ENCODE measurements at places on chromosomes 4 and X. TPM values are rescaled to one million over a fixed set of nuclear protein-coding genes. Genes with fewer than 3 reads are reported as not detected.

DNA sequence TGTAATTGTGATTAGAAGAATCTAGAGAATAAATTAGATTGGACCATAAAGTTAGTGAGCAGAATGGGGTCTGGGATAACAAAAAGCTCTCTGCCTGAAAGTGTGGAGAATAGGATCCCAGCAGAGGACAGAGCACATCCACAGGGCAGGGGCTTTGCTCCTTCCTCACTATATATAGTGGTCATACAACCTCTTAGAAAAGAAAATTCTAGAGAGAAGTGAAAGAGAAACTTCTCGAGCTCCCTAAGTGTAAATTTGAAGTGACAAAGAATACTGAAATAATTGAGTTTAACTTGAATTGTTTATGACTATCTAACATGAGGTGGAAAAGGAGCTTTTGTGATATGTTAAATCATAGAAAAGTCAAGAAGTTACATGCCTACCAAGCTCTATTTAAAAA lies 14.9 kb downstream of the ADAM29 start:
- no peak overlapping the region for H3K4me3 ChIP-seq
- no peaks in the 10 kb centered on the region for H3K4me1 ChIP-seq
- H3K27me3 ChIP-seq, result no peaks in the 10 kb centered on the region
- DNase-seq, result no peak

DNA sequence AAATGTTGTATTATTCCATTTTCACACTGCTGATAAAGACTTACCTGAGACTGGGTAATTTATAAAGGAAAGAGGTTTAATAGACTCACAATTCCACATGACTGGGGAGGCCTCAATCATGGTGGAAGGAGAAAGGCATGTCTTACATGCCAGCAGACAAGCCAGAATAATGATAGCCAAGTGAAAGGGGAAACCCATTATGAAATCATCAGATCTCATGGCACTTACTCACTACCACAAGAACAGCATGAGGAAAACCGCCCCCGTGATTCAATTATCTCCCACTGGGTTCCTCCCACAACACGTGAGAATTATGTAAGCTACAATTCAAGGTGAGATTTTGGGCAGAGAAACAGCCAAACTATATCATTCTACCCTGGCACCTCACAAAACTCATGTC lies 2535.1 kb downstream of the ARAP2 start:
- no peaks in the 10 kb centered on the region for H3K36me3 ChIP-seq
- DNase-seq, result no peak
- H3K4me1 ChIP-seq, result no peaks in the 10 kb centered on the region
- H3K4me3 ChIP-seq, result no peak overlapping the region
- H3K27me3 ChIP-seq, result no peaks in the 10 kb centered on the region

DNA sequence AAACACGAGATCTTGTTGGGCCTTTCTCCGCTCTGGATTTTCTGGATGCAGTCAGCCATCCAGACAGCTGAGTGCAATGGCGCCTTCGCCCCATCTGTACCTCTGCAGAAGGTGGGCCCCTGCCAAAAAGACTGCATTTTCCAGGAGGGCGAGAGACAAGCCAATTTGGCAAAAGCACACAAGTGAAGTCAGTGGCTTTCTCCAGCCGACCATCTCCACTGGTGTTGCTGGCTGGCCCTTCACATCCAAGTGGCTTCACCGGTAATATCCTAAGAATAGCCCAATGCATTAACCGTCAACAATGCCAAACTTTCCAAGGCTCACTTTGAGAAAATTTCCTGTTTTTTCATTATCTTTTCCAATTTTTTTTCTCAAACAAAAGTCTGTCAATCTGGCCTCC lies 96.2 kb upstream of the MXRA5 start:
- H3K4me1 ChIP-seq, result peaks cover 5% of the 10 kb centered on the region
- no peaks in the 10 kb centered on the region for H3K27me3 ChIP-seq
- peaks cover 5% of the 10 kb centered on the region for H3K36me3 ChIP-seq
- H3K4me3 ChIP-seq, result no peak overlapping the region
- DNase-seq, result no peak

Gene OPN1MW3
- total RNA-seq, result not detected

DNA sequence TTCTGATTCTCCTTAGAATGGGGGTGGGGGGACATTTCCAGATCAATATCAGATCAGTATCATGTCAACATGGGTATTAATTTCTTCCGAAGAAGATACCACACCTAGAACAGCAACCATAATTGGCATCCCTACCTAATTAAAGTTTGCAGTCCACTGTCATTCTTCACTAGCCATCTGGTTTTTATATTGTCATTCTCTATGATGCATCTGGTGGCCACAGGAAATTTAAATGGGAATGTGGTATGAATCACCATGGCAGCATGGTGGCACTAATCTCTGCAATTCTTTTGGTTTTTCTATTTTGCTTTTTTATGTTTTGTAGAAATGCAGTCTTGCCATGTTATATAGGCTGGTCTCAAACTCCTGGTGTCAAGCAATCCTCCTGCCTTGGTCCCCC lies 16.6 kb upstream of the UBE2D3 start:
- H3K4me1 ChIP-seq, result no peaks in the 10 kb centered on the region
- peaks cover 5% of the 10 kb centered on the region for H3K36me3 ChIP-seq
- no peak overlapping the region for H3K4me3 ChIP-seq

Gene GNL3L
- 42.2 TPM for total RNA-seq

- DNase-seq, result no peak
- peaks cover 15% of the 10 kb centered on the region for H3K4me1 ChIP-seq
- H3K4me3 ChIP-seq, result no peak overlapping the region
- no peak overlapping the region for H3K27ac ChIP-seq
These were observed 78.0 kb upstream of the TMEM33 start for GRCh38 chr4:41857226-41857641.

DNA sequence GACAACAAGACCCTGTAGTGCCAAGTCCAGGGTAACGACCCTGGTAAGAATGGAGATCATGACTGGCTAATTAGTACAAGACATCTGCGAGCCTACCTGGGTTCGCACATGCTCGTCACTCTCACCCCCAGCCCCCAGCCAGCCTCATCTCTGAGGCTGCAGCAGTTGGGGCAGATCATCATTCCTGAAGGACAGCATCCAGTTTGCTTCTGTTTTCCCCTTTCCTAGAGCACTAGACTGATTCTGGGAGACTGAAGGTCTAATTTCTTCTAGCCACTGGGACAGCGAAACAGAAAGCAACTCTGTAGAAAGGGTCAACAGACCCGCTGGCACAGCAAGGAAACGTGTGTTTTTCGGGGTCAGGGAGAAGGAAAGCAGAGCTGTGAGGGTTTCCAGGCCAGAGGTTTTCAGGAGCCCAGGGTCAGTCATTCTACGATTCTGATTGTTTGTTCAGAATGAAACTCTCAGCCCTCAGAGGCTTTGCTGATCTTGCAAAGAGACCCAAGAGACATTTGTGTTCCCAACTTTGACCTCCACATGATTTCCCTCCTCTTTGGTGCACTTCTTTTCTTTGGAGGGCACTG lies 343.1 kb upstream of the NOCT start:
- DNase-seq, result no peak
- H3K27me3 ChIP-seq, result peaks cover 6% of the 10 kb centered on the region
- H3K4me1 ChIP-seq, result peaks cover 34% of the 10 kb centered on the region
- peaks cover 4% of the 10 kb centered on the region for H3K36me3 ChIP-seq
- H3K4me3 ChIP-seq, result no peak overlapping the region

Gene ODAPH
- total RNA-seq, result not detected

DNA sequence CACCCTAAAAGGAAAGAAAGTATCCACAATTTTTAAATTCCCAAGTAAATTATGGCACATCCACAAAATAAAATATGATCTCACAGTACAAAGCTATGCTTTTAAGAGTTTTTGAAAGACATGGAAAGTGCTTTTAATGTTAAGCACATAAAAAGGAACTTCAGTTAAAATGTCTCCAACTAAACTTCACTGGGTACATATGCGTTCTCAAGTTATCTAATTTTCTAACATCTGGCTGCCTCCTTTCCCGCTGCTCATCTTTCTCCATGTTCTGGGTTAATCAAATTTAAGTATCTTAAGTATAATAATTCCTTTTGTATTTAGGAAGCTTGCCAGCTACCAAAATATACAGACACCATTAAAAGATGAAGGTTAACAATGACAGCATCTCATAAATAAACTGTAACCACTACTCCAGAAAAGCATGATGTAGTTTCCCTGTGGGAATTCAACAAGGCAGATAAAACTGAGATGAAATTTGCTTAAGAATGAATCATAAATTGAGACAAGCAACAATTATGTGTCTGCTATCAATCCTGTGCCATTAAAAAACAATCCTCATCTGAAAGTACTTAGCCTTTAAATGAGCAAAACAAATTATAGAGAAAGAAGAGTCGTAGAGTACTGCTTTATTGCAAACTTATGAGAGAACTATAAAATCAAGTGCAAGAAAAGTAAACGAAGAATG lies 25.1 kb downstream of the PRSS12 start:
- no peaks in the 10 kb centered on the region for H3K27me3 ChIP-seq
- H3K36me3 ChIP-seq, result no peaks in the 10 kb centered on the region
- peaks cover 31% of the 10 kb centered on the region for H3K4me1 ChIP-seq
- no peak overlapping the region for H3K4me3 ChIP-seq
- H3K27ac ChIP-seq, result no peak overlapping the region
- no peak for DNase-seq

Gene HSFX4
- not detected for total RNA-seq

All from type B pancreatic cell (in vitro differentiated cells).